COLO829 (cell line): ENCODE measurements at places on chromosomes 3 and 15.

DNA sequence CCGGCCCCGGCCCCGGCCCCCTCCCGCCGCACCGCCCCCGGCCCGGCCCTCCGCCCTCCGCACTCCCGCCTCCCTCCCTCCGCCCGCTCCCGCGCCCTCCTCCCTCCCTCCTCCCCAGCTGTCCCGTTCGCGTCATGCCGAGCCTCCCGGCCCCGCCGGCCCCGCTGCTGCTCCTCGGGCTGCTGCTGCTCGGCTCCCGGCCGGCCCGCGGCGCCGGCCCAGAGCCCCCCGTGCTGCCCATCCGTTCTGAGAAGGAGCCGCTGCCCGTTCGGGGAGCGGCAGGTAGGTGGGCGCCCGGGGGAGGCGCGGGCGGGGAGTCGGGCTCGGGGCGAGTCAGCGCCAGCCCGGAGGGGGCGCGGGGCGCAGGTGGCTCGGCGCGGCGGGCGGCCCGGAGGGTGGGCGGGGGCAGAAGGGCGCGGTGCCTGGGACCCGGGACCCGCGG, 352 bp downstream of the CHRD start:
- DNase-seq: no peak

- DNase-seq: peak; percentile 66
Measured at GRCh38 chr15:35753486-35753885, 207.5 kb upstream of the DPH6 start.

- no peak for DNase-seq
Measured at GRCh38 chr3:133757701-133758567, 11.7 kb downstream of the TF start.

DNA sequence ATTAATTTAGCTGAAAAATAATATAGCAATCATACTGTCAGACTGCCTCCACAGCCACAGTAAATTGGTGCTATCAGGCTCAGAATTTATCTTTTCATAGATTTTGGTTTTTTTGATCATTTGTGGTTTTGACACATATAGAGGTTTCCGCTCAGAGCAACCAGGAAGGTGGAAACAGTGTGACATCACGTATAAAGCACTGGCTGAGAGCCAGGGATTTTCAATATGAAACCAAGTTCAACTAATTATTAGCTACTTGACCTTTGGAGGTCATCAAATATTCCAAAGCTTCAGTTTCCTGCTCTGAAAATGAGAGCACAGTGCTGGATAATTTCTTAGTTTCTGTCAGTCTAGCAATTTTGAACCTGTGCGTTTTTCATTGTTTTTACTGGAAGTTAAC, 433.8 kb upstream of the SUCLG2 start:
- DNase-seq: no peak

- DNase-seq: no peak
Measured at GRCh38 chr3:46070595-46071093, 43.4 kb upstream of the XCR1 start.

DNA sequence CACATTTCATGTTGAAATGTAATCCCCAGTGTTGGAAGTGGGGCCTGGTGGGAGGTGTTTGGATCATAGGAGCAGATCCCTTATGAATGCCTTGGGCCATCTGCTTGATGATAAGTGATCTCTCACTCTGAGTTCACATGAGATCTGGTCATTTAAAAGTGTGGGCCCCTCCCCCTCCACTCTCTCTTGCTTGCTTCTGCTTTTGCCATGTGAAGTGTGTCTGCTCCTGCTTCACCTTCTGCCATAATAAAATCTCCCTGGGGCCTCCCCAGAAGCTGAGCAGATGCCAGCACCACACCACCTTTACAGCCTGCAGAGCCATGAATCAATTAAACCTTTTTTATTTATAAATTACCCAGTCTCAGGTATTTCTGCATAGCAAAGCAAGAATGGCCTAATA, 14.2 kb upstream of the CD200R1L start:
- DNase-seq: no peak

GRCh38 chr15:42048080-42048820, 27.4 kb upstream of the PLA2G4E start:
- DNase-seq: no peak

GRCh38 chr3:188559072-188559429, 405.1 kb downstream of the LPP start:
- no peak for DNase-seq

DNA sequence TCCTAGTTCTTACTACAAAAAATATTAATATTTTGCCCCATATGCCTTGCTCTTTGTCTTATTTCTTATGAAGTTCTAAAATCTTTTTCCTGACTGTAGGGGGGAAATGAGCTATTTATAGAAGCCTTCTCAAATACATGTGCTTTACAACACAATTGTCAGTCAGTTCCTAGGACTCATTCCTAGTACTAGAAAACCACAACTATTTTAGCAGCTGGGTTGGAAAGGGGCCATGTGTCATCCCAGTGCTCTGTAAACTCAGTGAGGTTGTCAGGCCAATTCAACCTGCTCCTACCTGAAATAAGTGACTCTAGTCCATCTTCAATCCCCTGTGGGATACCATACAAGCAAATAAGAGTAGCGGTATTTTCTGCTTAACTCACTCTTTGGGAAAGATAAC, 153.8 kb downstream of the ULK4 start:
- DNase-seq: peak; percentile 45

- DNase-seq: no peak
Measured at GRCh38 chr3:176469694-176470205, 727.5 kb downstream of the TBL1XR1 start.

- DNase-seq: no peak
Measured at GRCh38 chr15:99283717-99284116, 32.4 kb downstream of the LRRC28 start.

GRCh38 chr15:97708252-97708651, 252.3 kb upstream of the ARRDC4 start:
- no peak for DNase-seq

DNA sequence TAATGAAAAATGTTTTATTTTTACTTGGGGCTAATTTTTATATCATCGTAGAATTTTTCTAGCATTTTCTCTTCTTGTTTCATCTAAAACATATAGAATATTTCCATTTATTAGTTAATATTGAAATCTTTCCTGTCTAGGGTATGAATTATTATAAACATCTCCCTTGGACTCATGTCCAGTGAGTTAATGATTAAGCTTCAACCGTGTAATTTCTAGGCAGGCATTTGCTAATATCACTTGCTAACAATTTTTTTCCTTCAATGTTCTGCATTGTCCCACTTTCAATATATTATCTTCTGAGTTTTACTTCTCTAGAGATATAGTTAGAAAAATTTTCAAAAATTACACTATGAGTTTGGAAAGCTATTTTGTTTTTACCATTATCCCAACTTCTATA, 1371.6 kb upstream of the EPHA6 start:
- DNase-seq: no peak

- no peak for DNase-seq
Measured at GRCh38 chr3:177437513-177438337, 240.4 kb upstream of the TBL1XR1 start.

GRCh38 chr3:32240159-32240545, 1.7 kb downstream of the CMTM8 start:
- DNase-seq: no peak

DNA sequence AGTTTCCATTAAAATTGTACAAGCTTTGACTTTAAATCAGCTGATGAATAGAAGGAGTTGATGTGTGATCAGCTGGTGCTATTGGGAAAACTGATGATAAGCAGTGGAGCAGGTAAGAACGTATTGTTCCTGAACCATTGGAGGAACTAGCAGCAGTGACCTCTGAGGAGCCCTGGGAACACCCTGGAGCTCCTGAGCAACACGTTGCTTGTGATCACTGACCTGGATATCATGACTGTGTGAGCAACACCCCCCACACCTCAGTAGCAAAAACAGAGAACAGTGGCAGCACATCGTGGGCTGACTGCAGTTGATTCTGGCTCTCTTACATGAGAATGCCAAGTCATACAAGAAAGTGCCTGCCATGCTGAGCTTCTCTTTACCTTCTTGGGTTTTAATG, 72.9 kb downstream of the BLM start:
- no peak for DNase-seq

GRCh38 chr3:159326998-159327397, 525.1 kb downstream of the MFSD1 start:
- DNase-seq: no peak

DNA sequence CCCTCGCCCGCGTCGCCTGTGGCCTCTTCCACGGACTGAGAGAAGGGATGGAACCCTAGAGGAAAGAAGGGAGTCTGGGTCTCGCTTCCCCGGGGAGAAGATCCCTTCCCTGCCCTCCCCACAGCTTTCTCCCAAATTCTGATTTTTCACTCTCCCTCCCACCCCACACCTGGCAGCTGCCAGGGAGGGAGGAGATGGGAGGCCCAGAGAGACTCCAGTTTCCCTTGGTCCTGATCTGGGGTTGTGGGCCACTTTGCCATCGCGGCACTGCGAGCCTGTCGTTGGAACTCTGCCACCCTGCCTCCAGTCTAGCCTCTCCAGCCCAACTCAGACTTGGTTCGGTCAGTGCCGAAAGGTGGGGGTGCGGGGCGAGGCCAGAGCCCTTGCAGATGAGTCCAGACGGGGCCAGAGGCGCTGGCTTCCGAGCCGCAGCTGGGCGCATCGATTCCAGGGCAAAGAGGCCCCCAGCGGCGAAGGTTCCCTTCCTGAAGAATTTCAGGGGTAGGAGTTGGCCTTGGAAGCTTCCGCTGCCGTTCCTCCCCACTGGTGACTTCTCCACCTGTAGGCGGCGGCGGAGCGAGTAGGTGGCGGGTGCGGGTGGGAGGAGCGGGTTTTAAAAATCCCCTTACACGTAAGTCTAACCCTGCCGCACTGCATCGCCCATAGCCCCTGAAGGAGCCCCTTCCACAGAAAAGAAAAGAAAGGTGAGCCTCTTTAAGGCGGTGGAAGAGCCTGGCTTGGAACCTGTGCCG, 5.2 kb downstream of the WNT5A start:
- DNase-seq: no peak

GRCh38 chr15:33730815-33731214, 237.5 kb upstream of the CHRM5 start:
- DNase-seq: no peak

DNA sequence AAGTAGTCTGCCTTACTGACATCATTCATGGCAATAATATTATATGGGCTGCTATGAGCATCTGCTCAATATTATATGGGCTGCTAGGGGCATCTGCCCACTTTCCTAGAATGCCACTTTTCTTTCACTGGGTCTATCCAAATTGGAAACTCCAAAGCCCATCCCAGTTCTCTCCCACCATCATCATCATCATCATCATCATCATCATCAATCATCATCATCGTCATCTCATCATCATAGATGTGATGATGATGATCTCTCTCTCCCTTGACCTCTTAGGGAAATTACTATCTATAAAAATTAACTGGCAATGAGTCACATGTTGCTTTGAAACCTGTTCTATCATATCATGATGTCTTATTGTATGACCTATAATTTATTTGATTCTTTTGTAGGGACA, 222.0 kb downstream of the TJP1 start:
- DNase-seq: no peak

DNA sequence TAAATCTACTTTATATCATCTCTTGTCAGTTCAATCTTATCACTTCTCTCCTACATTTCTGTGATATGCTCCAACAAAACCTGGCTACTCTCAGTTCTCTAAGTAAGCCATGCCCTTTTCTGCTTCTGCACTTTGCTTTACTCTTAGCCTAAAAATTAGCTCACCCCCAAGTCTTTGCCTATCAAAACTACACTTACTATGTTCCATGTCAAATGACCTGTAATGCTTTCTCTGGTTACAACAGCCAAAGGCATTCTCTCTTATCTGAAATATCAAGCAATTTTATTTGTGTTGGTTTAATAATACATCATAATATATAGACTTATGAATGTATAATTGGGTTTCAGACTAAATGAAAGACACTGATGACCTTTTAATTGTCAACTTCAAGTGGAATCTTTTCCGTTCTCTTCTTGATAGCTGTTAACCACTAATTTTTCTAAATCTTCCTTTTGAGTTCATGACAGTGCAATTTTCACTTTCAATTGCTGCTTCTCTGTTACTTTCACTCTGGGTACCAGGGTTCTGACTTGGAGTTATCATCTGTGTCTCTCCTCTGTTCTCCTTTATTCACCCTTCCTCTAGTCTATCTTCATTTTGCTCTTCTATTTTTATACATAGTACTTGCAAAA, 619.0 kb upstream of the GOLIM4 start:
- no peak for DNase-seq

- DNase-seq: peak; percentile 77
Measured at GRCh38 chr3:159733194-159733860, 255.3 kb upstream of the IL12A start.

- DNase-seq: no peak
Measured at GRCh38 chr15:83746231-83746630, 92.3 kb downstream of the ADAMTSL3 start.

DNA sequence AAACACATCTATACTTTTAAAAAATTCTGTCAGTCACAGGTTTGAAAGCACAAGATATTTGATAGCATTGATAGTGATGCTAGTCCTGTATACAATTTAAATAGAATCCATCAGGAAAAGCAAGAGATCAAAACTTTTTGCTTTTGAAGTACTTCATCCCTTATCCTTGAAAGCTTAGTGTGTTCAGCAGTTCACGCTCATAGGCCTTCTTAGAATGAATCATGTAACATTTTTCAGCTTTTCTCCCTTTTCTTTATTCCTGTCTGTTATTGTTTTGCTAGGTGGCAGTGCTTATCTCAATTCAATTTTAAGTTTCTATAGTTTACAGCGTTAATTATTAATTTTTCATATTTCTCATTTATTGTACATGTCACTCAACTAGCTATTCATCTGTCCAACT, 69.1 kb downstream of the FGF7 start:
- no peak for DNase-seq

- no peak for DNase-seq
Measured at GRCh38 chr3:24302396-24302795, 192.3 kb downstream of the THRB start.

GRCh38 chr3:130677343-130677742, 69.3 kb downstream of the PIK3R4 start:
- DNase-seq: no peak

GRCh38 chr15:34275154-34275553, 50.3 kb downstream of the EMC4 start:
- DNase-seq: no peak

- no peak for DNase-seq
Measured at GRCh38 chr15:37756407-37756806, 178.0 kb upstream of the TMCO5A start.

DNA sequence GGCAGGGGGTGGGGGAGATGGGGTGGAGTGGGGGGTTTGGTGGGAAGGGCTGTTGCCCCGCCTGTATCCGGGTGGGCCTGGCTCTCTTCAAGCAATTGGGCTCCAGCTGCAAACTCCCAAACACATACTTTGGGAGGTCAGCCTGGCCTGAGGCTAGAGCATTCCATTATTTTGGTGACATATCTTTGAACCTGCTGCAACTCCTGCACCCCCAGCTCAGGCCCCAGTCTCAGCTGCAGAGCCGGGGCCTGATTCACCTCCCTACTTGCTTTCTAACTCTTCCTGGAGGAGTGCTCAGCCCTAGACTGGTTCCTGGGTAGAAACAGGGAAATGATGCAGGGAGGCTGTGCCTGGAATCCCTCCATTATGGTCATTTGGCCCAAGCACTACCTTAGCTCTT, 140.8 kb upstream of the PRR23C start:
- DNase-seq: no peak
